Pons (tissue), 1 donor: ENCODE measurements at places on chromosomes 4 and X.

DNA sequence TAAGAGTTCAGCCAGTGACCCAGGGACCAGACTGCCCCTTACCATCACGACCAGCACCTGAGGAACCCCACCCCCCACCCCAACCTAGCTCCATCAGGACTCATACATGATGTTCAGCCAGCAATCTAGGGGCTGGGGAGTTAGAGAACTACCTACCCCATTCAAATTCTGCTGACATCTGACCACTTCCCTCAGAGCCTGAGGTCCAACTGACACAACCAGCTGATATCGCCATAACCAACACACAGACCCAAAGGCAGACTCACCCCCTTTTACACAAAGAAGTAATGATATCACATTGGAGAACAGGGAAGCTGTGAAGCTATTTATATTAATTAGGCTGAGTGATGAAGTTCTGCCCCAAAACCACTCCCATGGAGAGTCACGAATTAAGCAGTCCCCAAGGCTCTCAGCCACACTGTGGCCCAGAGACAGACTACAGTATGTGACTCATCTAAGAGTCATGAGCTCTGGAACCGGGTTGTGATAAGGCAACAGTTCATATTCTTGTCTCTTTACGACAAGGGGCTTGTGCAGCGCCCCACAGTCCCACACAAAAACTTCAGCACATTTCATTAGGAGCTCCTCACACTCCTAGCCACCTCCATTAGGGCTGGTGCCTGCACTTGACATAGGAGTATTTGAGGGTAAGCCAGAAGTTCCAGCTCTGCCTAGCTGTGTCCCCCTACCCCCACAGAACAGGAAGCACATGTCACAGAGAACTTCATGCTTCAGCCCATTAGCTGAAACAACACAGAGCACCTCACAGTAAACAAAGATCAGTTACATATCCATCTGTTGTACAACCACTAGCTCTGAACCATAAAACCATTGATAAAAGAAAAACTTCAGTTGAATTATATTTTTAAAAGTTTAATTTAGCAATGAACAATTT is 184.7 kb upstream of the ZCCHC13 start:
- DNase-seq, result no peak

DNA sequence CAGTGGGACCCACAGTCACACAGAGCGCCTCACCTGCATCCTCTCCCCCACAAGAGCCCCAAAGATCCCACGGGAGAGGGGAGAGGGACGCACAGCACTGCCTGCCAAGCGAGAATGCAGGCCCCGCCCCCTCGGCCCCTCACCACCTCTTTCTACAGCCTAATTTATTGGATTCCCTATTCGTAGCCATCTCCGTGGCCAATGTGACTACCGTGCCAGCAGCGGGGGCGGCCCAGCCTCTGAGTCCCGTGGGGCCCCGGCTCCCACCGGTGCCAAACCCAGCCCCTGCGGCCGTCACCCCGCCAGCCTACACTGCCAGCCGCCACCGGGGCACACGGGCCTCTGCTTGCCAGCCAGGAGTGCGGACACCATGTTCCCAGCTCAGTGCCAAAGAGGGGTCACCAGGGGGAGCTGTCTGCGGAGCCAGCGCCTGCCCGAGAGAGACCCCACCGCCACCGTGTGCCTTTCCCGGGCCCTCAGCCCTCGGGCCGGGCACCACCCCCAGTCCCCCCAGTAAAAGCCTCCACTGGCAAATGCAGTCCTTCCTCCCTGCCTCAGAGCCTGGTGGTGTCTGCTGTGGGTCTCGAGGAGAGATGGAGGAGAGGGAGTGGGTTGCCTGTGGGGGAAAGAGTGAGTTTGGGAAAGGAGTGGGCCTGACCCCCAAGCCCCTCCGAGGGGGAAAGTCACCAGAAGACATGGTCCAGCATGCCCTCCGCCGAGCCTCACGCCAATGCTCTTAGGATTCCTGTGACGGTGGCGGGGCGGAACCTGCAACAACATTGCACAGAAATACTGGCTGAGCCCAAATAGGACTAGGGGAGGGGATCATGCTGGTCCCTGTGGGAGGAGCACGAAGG is 19.6 kb upstream of the PLXNB3 start:
- DNase-seq, result no peak

GRCh38 chr4:7185487-7186030 is 6.8 kb upstream of the SORCS2 start:
- no peak for DNase-seq

GRCh38 chrX:7083021-7083420 is 64.5 kb upstream of the STS start:
- DNase-seq, result no peak

DNA sequence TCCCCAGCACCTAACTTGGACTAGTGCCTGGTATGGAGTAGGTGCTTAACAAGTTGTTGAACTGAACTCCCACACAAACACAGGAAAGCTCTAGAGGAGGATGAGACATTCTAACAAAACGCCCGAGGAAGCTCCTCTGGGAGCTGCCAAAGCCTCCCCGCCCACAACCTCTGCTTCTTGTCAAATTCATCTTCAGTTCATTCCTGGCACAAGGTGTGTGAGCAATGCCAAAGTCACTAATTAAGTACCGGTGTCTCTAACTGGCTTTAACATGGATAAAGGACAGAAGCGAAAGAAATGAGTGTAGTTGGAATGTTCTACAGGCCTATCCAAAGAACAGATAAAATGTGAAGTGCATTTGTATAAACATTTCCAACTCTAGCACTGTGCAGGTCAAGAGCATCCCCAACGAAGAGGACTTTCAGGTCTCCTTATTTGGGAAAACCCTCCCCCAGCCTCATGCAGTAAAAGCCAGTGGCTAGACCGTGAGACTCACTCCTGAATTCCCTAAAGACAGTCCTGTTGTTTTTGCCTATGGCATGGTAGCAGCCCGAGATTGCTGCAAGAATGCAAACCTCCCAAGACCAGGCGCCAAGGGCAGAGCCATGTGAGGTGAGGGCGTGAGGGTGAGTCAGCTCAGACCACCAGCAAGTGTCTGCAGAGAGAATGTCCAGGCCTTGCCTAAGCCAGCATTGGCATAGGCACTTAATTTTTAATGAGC is 72.2 kb upstream of the KLF3 start:
- no peak for DNase-seq

DNA sequence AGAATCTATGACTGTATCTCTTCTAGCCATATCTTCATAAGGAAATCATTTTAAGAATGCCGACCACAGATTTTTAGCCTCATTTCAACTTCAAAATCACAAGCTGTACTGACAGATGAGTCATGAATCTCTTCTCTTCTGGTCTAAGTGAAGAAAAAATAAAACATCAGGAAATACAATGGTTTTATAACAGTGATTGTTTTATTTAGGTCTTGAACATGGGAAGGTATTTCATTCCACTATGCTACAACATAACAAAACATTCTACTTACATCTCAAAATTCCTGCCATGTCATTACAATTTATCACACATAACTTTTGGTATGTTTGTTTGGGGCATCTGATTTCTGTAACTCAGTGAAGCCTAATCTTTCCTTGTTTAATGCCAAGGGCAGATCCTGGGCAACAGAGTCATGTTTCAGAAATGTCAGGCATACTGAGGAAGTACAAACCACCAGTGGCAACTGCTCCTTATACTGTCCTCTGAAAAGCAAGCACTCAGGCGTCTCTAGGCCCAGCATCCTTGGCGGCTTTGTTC is 325.0 kb downstream of the PDHA2 start:
- DNase-seq, result no peak

DNA sequence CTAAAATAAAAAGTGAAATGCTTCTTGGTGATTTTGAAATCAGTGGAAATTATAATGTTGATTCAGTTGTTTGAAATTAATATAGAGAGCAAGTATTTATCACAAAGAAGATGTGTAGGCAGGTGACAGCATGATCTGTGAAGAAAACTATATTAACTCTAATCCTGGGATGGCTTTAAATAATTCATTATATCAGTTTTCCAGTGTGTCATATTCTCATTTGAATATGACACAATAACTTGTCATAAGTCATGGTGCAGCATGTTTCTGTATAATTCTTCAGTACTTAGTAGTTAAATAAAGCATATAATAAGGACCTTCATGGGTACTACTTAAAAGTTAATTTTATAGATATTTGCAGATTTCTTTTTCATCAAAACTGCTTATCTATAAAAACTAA is 573.6 kb downstream of the INPP4B start:
- no peak for DNase-seq

DNA sequence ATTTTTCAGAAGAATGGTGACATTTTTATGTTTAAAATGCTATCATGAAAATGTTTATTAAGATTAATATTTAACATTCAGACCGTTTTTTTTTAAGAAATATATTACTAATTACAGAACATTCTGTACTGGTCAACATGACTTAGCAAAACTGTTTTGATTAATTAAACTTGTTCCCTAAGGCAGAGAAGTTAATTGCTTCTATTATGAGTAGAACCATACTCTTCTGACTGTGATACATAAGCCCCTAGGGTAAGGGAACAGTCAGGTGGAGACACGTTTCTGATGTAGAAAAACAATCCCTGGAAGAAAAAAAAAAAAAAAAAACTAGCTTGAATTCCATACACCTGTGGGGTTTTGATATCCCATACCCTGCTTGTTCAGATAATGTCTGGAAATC is 97.4 kb downstream of the GPM6A start:
- DNase-seq, result no peak

DNA sequence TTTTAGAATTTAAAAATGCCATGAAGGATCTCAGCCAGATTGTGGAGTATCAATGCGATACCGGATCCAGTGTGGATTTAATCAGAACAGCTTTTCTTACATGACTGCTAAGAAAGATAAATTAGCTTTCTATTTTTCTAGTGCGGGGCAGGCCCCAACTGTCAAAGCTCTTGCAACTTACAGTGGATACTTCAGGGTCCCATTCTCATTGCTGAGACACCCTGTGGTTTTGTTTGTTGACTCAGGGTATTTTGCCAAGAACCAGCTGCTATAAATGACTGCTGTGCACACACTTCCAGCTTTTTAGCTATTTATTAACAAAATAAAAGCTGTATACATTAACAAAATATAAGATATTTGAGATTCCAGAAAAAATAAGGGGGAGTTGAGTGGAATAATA is 166.4 kb downstream of the DCLK2 start:
- DNase-seq, result no peak

GRCh38 chr4:130563889-130564418 is 1468.0 kb downstream of the C4orf33 start:
- no peak for DNase-seq

DNA sequence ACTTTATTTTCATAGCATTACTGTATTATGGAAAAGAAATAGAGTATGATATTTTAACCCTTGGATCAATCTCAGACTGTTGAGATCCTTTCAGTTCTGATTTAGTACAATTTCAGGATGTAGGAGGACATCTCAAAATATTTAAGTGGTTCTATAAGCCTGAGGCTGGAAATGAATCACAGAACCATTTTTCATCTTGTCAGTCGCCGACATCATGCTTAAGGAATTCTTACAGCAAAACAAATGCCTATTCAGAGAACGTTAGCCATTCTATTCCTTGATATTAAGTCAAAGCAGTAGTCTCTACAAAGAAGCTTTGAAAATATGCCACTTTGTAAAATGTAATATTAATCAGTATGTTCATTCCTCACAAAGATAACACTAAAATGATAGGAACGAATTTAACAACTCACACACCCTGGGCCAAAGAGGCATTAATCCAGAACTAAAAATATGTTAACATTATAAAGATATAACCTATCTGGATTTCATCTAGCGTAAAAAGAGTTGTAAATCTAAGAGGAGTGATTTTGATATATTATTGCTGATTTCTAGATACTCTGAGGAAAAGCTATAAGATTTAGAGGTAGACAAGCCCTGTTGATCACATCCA is 152.0 kb downstream of the GASK1B start:
- no peak for DNase-seq

DNA sequence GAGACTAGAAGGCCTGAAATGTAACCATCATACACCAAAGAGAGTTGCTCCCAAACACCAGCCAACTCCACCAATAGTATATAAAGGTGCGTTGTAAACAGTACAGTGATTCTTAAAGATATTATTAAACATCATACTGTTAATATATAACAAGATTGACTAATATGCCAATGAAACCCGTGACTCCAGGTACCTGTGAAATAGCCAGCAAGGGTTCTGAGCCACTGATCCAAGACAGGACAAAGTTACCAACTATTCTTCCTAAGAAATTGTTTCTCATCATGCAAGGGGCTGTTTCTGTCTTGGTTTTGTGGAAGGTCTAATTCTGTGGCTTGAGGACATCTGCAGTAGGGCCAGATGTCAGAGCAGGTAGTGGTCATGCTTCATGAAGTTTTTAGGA is 47.2 kb downstream of the FHL1 start:
- DNase-seq, result no peak

DNA sequence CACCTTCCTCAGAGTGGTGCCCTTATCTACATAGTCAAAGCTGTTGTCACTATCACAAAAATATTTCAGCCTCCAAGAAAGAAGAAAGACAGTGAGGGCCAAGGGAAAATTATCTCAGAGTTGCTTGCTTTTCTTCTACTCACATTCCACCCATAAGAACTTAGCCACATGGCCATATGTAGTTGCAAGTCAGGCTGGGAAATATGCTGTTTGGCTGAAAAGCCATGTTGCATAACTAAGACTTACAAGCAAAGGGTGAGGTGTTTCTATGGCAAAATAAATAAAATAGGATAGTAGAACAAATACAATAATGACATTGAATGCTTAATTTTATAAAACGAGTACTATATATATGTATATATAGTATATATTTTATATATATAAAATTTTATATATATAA is 365.9 kb upstream of the PABPC4L start:
- DNase-seq, result no peak

DNA sequence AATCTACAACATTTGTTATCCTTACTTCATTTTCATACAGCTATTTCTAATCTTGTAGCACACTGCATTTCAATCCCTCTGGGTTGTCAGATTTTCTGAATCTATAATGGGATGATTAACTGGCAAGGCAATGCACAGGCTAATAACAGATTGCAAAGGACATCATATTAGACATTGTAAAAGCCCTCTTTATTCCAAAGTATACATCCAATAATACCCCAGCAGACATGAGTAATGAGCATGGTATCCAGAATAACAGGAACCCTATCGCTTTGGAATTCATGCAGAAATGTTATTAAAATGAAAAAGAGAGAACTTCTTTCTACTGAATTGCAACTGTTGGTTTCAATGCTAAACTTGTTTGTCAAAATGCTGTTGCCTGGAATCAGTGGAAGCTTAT is 122.9 kb downstream of the C4orf33 start:
- no peak for DNase-seq

- no peak for DNase-seq
These were observed 3.8 kb upstream of the DCAF4L1 start for GRCh38 chr4:41977709-41978108.

DNA sequence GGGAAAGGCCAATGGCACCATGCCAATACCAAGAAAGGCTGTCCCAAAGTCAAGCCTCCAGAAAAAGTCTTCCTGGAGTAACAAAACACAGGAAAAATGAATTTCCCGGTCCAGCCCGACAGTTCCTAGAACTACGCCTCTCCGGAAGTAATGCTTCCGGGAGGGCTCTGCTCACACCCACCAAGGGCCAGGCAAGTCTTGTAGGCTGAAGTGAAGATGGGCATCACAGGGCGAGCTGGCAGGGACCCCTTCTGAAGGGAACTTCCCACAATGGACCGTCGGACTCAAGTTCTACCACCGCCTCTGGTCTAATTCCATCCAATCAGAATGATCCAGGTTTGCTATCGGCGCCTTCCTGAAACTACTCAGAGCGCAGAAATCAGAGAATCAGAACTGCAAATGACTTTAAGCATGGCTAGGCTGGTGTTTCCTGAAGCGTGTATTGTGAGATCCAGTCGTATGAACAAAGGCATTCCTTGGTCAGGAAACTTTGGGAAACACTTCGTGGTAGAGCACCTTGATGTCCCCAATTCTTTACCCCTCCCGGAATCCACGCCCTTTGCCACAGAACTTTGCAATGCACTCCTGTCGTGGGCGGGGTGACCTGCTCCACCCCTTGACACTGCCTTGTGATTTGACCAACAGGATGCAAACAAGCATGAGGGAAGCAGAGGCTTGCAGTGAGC is 127.8 kb downstream of the BCOR start:
- DNase-seq, result no peak
